ENCODE measurements at places on chromosomes 6 and 20.

DNA sequence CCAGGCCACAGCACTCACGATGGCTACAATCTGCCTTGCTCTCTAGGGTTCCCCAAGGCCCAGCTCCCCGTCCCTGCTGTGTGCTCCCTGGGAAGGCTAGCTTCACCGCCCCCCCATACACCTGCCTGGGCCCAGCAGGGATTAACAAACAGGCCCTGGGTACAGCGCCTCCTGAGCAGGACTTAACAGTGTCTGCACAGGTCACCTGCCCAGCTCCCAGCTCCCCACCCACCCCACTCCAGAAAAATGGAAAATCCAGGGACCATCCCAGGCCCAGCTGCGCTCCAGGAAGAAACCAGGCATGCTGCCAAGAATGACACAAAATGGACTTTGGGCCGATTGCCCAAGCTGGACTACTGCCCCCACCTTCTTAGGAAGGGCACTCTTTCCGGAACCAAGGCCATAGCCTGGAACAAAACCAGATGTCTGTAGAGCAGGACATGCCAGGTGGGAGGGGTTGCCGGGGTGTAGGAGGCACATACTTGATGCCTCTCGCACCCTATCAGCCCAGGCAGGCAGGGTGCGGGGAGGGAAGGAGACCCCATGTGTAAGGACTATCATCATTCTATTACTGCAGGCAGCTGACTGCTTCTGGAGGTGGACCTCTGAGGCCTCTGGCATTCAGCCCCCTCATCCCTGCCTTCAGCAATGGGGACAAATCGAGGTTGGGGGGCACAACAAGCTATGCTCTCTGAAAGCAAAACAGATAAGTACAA is 104.9 kb downstream of the SNX5 start:
- DNase-seq = no peak

- DNase-seq = no peak
Measured at GRCh38 chr20:31516651-31517050, 2.4 kb downstream of the HM13 start.

DNA sequence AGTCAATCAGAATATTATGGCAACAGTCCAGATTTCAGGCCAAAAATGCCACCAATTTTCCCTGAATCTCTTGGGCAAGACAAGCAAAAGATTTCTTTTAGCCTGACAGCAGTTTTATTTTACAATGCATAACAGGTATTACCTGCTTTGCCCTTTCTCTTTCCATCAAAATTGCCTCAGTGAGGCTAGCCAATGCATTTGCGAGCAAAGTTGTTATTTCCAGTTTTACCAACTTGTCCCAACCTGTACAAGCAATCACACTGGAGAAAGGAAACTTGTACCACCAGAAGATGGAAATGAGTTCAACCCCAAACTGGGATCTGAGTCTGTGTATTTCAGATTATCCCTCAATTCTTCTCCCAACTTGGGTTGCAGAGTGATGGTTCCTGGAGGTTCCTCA is 279.9 kb upstream of the CDYL start:
- no peak for DNase-seq

- no peak for DNase-seq
Measured at GRCh38 chr6:145031962-145032361, 703.4 kb downstream of the EPM2A start.

DNA sequence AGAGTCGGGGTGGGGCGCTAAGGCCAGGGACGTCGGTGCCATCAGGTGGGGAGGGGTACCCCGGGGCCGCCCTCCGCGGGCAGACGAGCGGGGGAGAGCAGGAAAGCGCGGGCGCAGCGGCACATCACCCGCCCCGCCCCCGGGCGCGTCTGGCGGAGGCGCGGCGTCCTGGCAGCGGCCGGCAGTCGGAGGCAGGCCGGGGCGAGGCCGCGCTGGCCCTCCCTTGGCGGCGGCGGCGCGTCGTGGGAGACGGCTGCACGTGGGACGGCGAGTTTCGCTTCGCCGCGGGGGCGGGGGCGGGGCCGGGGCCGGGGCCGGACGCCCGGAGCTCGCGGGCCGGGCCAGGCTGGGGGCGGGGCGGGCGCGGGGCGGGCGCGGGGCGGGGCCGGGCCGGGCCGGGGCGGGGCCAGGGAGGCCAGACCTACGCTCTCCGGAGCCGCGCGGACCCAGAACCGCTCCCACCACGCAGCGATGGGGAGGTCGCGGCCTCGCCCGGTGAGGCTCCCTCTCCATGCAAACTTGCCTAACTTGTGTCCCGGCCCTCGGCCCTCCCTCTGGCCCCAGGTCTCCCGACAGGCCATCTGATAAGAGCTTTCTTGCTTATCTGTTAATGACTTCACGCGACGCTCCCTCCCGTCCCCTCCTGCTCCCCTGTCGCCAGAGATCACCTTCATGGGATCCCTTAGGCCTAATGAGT is 12.5 kb downstream of the ITPR3 start:
- DNase-seq = no peak

- DNase-seq = no peak
Measured at GRCh38 chr6:12314751-12315150, 24.6 kb downstream of the EDN1 start.

GRCh38 chr20:32762754-32763201 is 593 bp downstream of the DNMT3B start:
- DNase-seq = no peak

DNA sequence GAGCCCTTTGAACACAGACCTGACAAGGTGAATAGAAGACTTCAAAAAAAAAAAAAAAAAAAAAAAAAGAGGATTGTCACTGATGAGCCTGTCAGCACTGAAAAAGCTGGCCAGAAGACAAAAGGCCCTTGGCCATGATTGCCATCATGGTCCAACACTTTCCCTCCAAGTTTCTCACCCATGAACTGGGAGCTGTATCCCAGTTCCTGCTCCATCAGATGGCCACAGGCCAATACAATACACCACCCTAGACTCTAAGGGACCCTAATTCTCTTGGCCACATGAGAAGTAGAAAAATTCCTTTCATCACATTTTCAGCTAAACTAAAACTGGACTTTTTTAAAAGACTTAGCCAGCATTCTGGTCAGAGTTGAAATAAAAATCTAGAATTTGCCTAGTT is 50.2 kb downstream of the NUDT3 start:
- DNase-seq = no peak

- DNase-seq = no peak
Measured at GRCh38 chr6:7050004-7050403, 57.8 kb upstream of the RREB1 start.

- no peak for DNase-seq
Measured at GRCh38 chr20:53872081-53872541, 198.3 kb downstream of the BCAS1 start.

DNA sequence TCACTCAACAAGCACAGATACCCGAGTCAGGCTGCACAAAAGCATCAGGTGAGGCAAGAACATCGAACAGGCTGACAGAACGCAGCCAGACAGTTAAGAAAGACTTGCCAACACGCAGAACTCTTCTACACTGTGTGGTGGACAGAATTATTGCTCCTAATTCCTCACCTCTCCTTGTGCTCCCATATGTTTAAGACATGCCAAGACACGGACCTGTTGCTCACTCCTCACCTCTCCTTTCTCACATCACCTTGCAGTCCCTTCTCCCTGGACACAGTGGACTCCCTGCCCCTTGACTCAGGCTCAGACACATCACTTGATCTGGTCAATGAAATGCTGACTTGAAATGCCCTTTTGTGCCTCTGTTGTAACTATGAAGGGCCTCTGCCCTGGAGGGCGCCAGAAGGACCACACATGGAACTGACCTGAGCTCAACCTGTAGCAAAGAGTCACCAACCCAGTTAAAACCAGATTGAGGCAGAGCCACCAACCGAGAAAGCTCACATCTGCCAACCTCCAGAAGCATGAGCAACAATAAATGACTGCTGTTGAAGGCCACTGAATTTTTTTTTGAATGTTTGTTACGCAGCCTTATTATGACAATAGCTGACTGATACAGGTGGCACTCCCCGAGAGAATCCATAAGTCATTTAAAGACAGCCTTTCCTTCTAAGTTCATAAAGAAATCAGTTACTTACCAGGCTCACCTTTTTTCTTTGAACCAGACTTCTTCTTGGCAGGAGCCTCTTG is 24.0 kb downstream of the RRBP1 start:
- no peak for DNase-seq

GRCh38 chr6:35365594-35366203 is 23.3 kb downstream of the PPARD start:
- DNase-seq = no peak

DNA sequence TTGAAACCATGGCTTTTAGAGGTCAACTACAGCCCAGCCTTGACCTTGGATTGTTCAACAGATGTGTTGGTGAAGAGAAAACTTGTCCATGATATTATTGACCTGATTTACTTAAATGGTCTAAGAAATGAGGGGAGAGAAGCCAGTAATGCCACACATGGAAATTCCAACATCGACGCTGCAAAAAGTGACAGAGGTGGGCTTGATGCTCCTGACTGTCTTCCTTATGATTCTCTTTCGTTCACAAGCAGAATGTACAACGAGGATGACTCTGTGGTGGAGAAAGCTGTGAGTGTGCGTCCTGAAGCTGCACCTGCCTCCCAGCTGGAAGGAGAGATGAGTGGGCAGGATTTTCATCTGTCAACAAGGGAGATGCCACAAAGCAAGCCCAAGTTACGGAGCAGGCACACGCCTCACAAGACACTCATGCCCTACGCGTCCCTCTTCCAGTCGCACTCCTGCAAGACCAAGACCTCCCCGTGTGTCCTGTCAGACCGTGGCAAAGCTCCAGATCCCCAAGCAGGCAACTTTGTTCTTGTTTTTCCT is 16.2 kb downstream of the TTLL2 start:
- no peak for DNase-seq

- no peak for DNase-seq
Measured at GRCh38 chr20:50744143-50744792, 12.9 kb downstream of the PARD6B start.

DNA sequence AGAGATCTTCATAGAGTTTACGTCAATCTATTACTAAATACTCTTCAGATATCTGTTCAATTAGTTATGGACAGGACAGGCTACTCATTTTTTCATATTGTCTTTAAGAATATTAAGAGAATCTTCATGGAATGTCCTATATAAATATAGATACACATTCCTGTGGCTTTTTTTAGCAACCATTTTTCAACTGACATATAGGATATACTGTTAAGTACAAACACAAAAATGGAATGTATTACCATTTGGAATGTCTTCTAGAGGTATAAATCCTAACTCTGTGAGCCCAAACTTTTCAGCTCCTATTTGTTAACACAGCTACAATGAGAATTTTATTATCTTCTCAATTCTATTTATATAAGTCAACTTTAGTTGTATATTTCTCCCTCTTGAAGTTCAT is 239.6 kb upstream of the DEFB112 start:
- DNase-seq = no peak

DNA sequence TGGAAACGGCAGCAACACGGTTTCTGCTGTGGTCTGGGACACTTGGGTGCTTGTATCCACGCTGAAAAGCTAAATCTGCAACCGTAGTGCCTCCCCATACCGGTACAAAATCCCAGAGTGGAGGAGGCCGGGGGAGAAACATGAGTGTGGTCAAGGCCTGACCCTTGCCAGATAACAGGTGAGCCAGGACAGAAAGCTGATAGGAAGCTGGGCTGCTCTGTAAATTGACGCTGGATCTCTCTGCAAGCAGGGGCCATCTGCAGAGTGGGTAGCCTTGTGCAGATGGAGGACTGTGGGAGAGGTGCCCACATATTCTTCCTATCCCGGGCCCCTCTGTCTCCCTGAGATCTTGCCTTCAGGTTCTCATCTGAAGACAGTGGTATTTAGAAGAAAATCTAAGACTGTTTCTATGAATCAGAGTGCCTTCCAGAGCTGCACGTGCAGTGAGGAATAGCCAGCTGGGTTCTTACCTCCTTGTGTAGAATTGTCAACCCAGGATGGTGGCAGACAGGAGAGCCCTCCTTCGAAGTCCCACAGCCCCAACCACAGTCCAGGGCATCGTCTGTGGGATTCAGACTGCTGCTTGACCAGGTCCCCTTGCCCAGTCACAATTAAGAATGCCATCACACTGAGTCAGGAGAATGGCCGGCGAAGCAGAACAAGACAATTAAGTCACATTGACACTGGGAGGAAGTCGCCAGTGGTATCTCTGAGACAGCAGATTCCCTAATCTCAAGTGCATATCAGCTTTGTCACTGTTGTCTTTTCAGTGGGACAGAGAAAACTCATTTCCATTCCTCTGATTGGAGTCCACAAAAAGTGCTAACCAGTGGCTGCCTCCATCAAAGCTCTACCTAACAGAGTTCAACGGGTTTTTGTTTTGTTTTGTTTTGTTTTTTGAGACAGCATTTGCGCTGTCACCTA is 100.0 kb upstream of the RIPOR2 start:
- no peak for DNase-seq

DNA sequence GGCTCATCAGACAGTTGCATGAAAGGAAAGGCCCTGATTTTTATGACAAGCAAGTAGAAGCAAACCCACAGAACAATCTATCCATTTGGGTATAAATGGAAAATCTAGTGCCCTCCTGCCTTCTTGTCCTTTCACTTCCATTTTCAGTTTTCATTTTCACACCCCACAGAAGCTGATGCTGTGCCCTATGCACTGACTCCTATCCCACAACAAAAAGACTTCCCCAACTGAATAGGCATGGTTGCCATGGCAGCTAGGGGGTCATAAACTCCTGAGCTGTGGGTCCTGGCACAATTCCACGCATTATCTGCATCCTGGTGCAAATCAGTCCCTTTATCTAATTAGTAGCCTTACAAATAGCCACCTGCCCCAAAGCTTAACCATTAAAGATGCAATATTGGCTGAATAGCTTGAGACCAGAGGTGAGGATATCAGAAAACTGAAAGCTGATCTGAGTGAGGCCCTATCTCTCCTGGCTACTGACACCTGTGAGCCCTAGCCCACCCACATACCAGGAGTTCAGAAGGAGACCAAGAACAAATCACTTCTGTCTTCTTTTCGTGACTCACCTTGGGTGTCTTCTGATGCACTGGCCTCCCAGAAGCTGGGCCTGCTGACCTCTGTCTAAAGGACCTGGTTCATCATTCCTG is 34.9 kb upstream of the HEY2 start:
- no peak for DNase-seq

DNA sequence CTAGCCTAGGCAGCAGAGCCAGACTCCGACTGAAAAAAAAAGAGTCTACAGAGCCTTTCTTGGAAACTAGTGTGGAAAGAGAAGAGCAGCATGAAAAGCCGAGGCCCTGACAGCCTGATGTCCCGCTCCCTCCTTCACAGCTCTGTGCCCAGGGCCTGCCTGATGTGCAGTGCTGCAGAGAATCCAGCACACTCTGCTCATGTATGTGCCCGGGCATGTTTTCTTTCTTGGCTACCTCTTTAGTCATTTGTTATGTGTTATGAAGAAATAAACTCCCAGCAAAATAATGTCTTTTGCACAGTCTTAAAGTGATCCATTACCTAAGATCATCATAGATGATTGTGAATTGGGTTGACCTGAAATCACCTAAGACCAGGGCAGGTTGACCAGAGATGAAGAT is 78.1 kb upstream of the EZR start:
- DNase-seq = no peak

GRCh38 chr6:132391391-132392269 is 9.6 kb downstream of the MOXD1 start:
- DNase-seq = no peak

- no peak for DNase-seq
Measured at GRCh38 chr20:62133051-62133845, 9.9 kb downstream of the PSMA7 start.

DNA sequence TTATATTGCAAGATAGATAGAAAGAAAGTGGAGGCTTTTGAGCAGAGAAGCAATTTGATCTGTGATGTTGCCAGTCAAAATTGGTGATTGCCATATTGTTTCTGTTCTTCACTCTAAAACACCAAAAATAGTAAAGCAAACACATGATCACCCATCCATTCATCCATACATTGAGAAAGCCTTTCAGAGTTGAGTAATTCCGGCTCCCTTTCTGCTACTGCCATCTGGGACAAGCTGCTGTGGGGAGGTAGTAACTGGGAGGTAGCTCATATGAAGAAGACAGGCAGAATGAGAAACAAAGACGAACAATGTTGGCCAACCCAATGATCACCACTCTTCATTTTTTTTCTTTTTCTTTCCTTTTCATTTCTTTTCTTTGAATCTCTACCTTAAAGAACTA is 51.1 kb upstream of the HBS1L start:
- DNase-seq = no peak
